Stimulated activated CD8-positive, alpha-beta memory T cell treated with anti-CD3 and anti-CD28 coated beads, Interleukin-4, amount 100 ng/mL, for 4 hours (primary cell): ENCODE measurements at places on chromosomes 13 and 19.

- DNase-seq, result no peak
Measured at GRCh38 chr19:45884682-45885555, 1.0 kb downstream of the IRF2BP1 start.

GRCh38 chr19:30060531-30061222 lies 118.6 kb downstream of the URI1 start:
- DNase-seq, result no peak

DNA sequence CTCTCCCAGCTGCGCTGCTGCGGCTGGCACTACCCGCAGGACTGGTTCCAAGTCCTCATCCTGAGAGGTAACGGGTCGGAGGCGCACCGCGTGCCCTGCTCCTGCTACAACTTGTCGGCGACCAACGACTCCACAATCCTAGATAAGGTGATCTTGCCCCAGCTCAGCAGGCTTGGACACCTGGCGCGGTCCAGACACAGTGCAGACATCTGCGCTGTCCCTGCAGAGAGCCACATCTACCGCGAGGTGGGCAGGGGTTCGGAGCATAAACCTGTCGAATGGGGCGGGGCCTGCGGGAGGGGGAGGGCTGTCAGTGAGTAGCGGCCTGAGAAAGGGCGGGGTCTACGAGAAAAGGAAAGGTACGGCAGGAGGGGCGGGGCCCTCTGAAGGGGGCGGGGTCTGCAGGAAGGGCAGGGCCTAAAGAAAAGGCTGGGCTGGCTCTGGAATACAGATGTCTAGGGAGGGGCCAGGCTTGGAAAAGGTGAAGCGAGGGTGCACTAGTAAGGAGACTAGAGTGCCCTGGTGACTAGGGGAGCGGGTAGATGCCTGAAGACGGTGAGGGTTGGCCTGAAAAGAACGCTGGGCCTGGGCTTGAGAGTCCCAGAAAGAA lies 3.6 kb downstream of the CD37 start:
- DNase-seq, result no peak

DNA sequence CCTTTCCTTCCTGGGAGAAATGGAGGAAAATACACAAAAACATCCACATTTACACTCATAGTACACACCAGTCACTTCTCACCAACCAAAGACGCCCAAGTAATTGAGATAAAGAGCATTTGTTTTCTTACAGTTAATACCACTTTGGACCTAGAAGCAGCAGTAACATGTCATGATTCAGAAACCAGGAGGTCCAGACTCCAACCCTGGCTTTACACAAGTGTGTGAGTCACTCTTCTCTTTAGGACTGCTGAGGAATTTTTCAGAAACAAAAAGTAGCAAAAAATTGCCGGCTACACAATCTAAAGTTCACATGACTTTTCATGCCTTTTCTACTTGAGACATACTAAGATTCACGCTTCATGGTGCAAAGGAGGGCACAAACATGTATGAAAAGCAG lies 42.1 kb downstream of the TUBGCP3 start:
- DNase-seq, result no peak

DNA sequence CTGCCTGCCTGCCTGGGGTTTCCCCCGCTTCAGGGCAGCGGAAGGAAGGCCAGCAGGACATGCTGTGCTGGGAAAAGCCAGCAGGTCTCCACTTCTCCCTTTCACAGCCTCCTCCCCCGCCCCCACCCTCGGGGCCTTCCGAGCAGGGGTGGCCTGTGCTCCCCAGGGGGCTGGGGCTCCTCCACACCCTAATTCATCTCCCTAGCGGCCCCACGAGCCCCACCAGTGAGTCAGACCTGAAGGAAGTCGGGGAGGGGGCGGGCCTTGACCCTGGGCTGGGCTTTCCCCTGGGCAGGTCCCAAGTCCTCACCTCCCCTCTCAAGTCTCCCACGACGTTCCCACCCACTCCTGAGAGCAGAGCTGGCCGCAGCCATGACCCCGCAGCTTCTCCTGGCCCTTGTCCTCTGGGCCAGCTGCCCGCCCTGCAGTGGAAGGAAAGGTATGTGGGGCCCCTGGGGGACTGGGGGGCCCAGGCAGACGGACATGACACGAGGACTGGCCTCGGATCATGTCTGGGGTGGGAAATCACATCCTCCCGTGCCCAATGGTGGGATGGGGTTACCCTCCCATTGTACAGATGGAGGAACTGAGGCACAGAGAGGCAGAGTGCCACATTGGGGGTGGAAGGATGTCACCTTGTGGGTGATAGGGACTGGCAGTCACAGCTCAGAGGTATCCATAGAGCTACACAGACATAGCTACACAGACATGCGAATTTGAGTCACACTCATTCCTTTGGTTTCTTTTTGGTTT lies at the start of gene EBI3:
EBI3 (plus strand) TSS at position 345 of the 753 bp plus-strand sequence; CDS start at position 373, 28 bp downstream.
- no peak for DNase-seq

DNA sequence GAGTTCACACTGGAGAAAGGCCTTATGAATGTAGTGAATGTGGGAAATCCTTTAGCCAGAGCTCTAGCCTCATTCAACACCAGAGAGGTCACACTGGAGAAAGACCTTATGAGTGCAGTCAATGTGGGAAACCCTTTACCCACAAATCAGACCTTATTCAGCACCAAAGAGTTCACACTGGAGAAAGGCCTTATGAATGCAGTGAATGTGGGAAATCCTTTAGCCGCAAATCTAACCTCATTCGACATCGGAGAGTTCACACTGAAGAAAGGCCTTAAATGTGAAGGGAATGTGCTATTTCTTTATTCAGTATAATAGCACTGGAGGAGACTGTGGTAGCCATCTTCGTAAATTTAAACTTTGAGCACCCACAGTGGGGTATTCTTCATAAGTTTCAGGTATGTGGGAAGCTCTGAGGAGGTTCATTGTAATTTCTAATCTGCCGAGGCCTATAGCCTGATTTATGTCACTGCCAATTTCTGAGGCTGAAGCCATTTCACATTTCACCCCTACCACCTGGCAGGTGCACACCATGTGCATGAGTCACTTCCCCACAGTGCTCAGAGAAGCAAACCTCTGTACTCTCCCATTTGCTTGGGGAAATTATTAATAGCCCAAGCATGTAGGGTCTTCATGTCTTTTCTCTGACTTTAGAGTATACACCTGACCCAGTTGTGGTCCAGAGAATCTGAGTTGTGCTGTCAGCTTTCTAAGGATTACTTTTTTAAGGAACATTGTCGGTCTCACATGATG lies 6.4 kb downstream of the ZNF551 start:
- no peak for DNase-seq
